ENCODE measurements at places on chromosomes 3 and 15.

- DNase-seq: no peak
Observed at GRCh38 chr15:67750371-67750770, 74.9 kb upstream of the SKOR1 start.

DNA sequence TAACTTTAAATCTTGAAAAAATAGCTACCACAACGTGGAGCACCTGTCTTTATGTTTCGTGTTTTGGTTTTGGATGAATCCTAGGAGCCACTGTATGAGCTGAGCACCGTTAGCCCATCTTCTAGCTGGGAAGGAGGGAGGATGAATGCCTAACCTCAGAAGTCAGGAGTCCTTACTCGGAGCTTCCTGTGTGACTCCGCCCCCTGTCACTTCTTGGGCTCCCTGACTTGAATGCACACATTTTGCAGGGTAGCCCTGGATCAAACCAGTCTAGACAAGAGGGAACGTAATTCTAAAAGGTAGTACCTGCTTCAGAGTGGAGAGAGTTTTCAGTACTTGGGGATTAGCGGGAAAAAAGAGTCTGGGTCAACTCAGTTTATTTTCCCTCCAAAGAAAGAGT, 5.3 kb downstream of the GABRA5 start:
- DNase-seq: no peak

DNA sequence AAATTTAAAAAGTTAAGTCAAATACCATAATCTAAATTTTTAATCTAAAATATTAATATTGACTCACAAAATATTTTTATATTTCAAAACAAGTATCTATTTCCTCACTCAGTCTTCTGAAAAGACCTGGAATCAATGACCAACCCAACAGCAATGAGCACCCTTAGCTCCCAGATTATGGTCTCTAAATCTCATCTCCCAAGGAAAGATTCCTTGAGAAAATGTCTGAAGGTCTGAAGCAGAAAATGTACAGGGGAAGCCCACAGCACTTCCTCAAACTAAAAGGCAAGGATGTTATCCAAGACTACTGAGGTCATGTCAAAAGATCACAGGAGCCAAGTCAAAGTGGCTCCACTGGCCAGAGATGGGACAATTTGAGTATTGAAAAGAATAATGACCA, 51.0 kb upstream of the SLCO2A1 start:
- DNase-seq: no peak

DNA sequence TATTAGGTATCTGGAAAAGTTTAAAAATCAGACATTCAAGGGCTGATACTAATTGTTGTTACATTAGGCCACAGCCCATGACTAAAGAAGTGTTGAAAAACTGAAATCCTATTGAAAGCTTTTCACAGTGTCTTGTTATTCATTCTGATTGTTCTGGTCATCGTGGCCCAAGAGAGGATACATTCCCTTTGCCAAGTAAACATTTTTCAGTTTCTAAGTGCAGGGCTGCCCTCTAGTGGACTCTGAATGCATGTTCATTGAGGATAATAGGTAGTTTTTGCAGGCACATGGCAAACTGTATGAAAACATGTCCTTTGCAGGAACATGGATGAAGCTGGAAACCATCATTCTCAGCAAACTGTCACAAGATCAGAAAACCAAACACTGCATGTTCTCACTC, 181.1 kb downstream of the MYRIP start:
- no peak for DNase-seq

DNA sequence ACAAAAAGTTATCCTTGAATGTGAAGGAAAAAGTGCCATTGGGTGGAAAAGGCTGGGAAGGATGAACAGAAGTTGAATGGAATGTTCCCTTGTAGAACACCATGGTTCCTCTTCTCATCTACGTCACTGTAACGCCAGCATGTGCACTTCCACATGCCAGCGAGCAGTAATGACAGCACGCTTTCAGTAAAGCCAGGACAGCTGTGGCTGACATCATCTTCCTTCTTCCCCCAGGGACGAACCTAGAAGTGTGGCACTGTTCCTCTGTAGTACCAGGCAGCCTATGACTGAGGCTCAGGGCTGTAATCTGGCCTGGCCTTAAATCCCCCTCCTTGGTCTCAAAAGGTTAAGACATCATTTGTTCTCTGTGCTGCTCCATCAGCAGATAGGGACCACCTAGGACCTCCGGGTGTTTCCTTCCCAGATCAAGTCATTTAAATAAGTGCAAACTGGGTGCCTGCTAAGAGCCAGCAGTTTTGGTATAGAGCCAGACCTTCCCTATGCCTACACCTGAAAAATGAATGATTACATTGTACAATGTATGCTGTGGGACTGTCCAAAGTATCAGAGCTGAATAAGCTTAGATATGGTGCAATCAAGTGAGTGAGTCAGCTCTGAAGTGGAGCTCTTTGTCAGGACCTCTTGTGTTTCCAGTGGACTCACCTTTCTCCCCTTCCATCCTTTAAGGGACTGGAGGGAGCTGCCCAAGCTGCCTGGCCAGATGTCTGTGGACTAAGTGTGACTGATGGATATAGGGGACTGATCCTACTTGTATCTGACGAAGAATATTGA, 5.6 kb upstream of the SRPRB start:
- no peak for DNase-seq

GRCh38 chr3:31536497-31536896, 3.8 kb downstream of the STT3B start:
- no peak for DNase-seq

DNA sequence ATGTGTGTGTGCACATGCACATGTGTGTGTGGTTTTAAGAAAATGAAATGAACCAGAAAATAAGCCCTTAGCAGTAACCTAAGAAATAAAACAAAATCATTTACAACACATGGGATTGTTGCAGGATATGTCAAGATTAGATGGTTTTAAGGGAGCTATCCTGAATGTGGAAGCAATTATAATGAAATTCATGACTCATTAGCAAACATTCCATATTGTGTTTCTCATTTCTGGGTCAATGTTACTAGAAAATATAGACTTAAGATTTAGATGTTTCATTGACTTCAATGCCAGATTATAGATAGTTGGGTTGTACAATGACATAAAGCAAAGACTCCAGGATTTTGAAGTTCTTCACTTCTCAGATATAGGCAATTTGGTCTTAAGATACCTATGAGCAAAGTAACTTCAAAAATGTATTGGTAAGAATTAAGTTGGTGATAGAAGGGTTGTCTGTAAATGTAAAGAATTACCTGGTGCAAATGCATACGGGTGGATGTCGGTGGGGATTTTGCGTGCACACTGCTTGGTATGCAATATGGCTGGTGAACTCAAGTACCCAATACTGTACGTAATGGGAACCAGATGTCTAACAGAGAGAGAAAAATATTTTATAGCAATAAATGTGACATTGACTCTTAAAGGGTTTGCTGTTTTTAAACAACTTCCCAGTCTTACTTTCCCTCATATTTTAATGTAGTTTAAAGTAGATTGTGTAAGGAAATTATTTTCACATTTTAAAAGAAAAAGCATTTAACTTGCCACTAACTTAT, 53.9 kb upstream of the NR2F2 start:
- no peak for DNase-seq
